NCI-H2081 treated with DMSO at 0.1 percent for 48 hours (cell line): ENCODE measurements at places on chromosomes 5 and 9.

DNA sequence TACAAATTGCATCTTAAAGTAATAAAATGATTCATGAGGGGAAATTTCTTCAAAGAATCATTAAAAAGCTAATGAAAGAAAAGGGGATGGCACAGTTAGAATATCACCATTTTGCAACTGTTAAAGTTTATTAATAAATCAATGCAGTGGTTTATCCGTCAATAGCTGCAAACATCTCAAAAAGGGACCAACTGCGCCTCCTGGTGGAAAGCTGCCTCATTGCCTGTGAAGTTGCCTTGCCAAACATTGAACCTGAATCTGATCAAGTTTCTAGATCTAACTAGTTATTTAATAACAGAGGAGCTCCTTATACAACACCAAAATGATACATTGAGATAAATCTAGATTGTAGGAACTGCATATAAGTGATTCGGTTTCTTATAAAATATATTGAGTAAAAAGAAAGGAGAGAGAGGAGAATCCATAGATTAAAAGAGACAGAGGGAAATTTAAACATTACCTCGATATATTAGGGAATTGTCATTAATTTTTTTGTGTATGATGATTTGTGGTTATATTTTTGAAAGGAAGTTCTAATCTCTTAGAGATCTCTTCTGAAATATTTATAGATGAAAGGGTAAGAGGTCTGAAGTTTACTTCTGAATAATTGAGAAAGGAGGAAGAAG, 6.9 kb upstream of the NDUFB6 start:
- DNase-seq = peak; percentile 4

GRCh38 chr5:36156619-36157018, 4.7 kb downstream of the SKP2 start:
- DNase-seq = no peak

DNA sequence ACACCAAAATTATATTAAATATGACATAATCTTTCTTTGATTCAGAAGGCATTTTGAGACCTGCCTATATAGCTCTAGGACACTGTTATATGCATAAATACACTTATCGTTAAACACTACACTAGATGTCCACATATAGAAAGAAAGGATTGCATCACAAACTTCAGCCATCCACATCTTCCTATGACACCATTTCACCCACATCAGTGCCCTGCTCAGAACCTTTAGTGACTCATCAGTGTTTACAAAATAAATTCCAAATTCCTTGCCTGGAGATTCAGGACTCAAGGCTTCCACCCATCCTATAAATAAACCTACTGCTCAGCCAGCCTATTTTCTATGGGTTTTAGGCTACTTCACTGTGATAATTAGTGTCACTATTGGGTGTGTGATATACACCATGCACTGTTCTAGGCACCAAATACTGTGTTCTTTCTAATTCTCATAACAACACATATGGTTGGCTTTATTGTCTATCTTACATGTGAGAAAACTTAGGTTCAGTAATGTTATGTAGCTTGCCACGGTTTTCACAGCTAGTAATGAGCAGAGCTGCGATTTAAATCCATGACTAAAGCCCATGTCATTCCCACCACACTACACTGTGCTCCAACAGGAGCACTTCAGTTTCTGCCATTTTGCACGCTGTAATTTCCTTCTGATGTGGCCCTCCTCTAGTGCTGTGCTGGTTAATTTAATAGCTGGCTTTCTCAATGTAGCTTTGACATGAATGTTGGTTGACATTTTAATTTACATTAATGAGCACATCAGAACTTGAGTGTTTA, 103.3 kb downstream of the SREK1 start:
- DNase-seq = no peak

GRCh38 chr5:148509893-148510292, 126.1 kb downstream of the FBXO38 start:
- DNase-seq = no peak

DNA sequence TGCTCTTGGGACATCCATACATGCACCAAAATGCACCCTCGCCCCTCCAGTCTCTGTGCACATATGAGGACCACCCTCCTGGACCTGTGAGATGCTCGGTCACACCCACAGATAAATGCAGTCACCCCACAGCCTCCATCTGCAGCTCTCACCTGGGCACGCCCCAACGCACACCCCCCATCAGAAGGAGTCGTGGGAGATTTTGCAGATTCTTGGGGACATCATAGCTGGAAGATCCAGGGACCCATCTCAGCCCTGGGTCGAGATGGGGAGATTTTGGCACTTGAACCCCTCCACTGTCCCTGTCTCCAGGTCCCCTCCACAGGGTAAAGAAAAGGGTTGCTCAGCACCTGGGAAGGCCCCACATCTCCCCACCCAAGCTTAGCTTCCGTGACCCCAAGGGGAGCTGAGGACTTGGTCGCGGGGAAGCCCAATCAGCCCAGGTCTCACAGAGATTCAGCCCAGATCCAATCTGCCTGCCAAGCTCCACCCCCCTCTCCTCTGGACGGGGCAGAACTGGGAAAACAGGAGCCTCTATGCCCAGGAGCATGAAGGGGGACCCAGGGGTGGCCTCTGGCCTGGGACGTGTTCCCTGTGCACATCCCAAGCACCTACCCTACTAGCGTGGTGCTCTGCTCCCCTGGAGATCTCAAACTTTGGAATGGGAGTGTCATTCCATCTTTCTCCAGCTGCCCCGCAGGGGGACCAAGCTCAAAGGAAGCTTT, 89.2 kb upstream of the LMX1B start:
- no peak for DNase-seq

- no peak for DNase-seq
These were observed 30.2 kb downstream of the EFNA5 start for GRCh38 chr5:107640568-107640967.

GRCh38 chr9:132121021-132121420, 40.8 kb upstream of the NTNG2 start:
- DNase-seq = no peak

DNA sequence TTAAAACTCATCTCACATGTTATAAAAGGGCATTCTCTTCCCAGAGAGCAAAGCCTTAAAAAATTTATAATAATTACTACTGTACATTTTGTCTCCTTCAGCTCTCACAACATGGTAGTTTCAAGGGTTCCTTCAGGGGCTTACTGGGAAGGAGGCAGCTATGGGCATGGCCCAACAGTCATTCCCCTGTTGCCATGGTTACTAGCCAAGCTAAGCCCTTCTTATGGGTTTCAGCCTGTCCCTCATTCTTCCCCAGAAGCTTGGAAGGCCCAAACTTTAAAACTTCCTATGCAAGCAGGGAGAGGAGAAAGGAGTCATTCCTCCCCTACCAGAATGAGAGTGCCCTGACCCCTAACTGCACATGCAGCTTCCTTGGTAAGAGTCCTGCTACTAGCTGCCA, 82.2 kb upstream of the CNTLN start:
- DNase-seq = no peak

DNA sequence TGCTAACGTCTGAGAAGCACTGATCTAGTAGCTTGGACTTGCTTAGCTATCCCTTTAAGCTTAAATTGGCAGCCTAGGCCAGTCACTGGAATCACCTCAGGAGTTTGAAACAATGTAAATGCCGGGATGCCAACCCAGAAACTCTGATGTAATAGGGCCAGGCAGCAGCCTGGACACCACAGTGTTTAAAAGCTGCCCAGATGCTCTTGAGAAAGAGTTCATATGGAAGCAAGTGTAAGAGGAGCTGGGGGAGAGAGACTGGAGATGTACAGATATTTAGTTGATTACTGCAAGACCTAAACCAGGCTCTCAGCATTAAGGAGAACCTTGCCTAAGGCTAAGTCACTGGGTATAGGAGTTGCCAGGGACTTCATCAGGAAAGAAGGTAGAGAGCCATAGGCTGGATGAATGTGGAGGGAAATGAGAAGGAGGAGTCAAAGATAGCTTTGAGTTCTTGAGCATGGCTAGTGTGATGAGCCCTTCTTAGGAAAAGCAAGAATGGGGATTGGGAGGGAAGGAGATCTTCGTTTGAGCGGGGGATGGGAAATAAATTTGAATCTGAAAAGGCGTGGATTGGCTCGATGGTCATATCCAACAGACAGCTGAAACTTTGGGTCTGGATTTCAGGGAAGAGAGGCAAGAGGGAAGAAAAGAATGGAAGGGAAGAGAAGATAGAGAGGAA, 392.9 kb upstream of the WWC1 start:
- DNase-seq = no peak

- DNase-seq = no peak
These were observed 57.7 kb upstream of the STC2 start for GRCh38 chr5:173385832-173386360.

GRCh38 chr5:175731756-175732465, 74.0 kb downstream of the HRH2 start:
- DNase-seq = no peak

DNA sequence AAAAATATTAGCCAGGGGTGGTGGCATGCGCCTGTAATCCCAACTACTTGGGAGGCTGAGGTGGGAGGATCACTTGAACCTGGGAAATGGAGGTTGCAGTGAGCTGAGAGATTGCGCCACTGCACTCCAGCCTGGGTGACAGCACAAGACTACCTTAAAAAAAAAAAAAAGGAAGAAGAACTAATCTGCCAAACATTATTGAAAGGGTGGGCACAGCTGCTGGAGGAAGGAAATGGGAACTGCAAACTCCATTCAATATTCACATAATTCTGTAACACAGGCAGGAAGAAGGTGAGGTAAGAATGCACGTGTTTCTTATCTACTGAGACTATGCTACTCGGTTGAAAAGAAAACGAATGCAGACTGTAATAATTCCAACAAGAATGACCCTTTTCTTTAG, 121.1 kb upstream of the GNA14 start:
- DNase-seq = no peak

DNA sequence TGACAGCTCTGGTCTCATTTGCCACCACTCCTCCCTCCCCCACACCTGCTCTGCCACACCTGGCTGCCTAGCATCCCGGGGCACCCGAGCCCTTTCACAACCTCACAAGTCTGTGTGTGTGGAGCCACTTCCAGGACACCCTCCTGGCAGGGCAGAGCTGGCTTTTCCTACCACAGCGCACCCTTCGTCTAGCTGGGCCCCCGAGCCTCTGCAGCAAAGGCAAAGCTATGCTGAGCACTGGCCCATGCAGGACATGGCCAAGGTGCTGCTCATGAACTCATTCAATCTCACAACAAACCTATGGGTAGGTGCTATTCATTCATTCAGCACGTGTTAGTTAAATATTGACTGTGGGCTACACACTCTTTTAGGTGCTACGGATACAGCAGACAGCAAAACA, 43.4 kb downstream of the DUSP1 start:
- DNase-seq = no peak

- no peak for DNase-seq
These were observed 25.2 kb upstream of the FOCAD start for GRCh38 chr9:20658677-20659473.

DNA sequence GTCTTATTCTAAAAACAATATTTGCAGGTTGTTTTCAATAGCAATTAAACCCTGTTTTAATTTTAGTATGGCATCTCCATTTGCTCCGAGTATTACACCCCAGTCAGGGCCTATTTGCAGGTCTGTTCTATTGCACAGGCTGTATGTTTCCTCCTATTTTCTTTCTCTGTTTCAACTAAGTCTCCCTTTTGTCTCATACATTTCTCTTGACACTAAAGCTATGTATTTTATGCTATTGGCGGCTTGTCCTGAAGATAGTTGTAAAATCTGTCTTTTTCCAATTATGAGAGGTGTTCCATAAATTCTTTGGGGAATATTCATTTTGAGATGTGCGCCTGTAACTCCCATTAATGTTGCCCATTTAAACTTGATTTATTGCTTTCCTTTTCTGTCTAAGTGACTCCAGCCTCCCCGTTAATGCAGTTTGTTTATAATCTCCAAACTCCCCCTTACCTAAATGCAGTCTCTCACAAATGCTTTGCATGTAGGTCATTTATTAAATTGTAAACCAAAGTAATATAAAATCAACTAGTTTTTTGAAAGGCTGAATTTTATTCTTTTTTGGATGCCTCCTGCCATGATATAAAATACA, 262.4 kb downstream of the CDH12 start:
- DNase-seq = no peak

DNA sequence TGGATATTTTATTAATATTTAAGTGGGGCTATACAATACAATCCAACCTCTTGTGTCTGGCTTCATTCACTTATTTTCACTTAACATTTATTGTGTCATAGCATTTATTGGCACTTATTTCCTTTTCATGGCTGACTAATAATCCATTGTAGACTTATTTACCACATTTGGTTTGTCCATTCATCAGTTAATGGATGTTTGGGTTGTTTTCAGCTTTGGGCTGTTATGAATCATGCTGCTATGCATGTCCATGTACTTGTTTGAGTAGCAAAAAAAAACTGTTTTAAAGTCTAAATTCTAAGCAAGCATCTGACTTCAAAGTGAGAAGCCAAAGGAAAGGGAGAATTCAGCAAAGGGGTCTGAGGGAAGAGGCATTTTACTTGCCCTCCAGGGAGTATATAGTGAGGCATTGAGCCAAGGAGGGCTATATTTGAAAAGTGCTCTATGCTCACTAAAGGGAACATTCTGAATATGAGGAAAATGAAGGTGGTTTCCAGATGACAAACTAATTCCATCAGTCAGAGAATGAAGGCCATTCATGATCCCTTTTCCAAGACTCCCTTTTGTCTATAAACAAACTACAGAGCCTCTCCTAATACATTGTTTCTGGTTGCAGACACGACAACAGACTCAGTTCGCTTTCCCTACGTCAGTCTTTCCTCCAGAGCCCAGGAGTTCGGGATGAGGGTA, 532.8 kb upstream of the KLF4 start:
- no peak for DNase-seq

GRCh38 chr5:15441433-15442192, 58.4 kb upstream of the FBXL7 start:
- no peak for DNase-seq

- DNase-seq = no peak
These were observed 72.9 kb downstream of the RCL1 start for GRCh38 chr9:4865681-4866080.

DNA sequence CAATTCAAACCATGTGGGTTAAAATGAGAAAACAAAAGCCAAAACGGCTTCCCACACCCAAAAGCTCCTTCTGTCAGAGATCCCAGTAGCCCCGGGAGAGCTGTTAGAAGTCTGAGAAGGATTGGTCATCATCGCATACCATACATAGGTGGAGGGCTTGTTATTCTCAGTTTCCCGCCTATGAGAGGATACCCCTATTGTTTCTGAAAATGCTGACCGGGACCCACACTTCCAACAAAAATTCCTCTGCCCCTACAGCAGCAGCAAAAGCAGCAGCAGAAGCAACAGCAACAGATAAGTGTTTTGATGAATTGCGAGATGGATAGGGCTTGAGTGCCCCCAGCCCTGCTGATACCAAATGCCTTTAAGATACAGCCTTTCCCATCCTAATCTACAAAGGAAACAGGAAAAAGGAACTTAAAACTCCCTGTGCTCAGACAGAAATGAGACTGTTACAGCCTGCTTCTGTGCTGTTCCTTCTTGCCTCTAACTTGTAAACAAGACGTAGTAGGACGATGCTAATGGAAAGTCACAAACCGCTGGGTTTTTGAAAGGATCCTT, at the start of gene TEK:
Gene TEK, plus strand, starts transcription at position 245 of the 561 bp plus-strand sequence. CDS start 366 bp downstream, outside the sequence.
- DNase-seq = no peak

- no peak for DNase-seq
These were observed 84.9 kb upstream of the CCNG1 start for GRCh38 chr5:163352531-163352930.

DNA sequence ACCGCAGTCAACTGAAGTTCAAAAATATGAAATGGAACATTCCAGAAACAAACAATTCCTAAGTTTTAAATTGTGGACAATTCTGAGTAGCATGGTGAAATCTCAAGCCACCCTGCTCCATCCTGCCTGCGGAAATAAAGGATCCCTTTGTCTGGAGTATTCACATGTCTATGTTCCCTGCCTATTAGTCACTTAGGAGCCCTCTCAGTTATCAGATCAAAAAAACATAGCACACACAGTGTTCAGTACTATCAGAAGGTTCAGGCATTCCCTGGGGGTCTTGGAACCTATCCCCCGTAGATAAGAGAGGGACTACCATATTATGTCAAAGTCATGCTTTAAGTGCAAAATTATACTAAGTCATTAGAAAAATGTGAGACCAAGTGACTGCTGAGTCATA, 300.8 kb downstream of the SEMA5A start:
- no peak for DNase-seq
